Activated T-helper 1 cell treated with Interleukin-2 at 50 U/mL for 16 hours (primary cell): ENCODE measurements at places on chromosomes 2 and 18.

DNA sequence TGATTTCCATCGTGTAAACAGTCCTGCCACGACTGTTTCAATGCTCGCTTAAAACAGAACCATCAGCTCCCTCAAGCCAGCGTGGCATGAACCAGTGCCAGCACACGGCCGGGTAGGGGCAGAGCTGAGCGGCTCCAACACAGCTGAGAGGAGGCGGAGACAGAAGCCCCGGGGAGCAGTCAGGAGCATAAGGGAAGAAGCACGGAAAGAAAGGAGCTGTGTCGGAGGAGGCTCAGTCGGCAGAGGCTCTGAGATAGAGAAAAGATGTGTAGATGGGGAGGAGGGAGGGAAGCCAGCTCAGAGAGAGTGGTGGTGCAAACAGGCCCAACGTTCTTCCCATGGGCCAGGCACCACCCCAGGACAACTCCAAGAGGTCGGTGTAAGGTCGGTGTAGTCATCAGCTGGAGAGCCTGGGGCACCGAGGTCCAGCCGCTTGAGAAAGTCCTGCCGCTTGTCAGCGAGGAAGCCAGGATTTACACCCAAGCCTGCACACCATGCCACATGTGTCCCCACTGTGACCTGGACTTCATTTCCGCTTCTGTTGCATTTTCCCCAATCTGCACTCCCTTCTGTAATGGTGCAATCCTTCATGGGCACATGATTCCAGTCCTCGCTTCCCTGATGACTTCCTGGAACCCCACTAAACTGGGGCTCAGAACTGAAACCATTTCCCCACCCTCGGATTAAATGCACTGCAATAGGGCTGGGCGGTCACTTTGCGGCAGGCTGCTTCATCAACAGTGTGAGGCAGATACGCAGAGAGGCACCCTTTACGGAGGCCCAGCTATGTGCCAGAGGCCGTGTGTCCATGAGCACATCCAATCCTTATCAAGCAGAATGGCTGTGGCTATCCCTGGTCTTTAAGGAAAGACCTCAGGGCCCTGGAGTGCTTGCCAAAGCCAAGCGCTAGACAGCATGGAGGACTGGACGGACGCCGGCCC, 43.5 kb downstream of the CYP27C1 start:
- no peak for DNase-seq

- DNase-seq = no peak
These were observed 131.3 kb downstream of the MAP4K4 start for GRCh38 chr2:101828673-101829334.

- no peak for DNase-seq
These were observed 437.9 kb downstream of the TXNL1 start for GRCh38 chr18:56200381-56200911.

- no peak for DNase-seq
These were observed 241.6 kb upstream of the NT5C1B start for GRCh38 chr2:18830962-18831361.

- DNase-seq = no peak
These were observed 299.4 kb downstream of the LPIN1 start for GRCh38 chr2:12045864-12046291.

DNA sequence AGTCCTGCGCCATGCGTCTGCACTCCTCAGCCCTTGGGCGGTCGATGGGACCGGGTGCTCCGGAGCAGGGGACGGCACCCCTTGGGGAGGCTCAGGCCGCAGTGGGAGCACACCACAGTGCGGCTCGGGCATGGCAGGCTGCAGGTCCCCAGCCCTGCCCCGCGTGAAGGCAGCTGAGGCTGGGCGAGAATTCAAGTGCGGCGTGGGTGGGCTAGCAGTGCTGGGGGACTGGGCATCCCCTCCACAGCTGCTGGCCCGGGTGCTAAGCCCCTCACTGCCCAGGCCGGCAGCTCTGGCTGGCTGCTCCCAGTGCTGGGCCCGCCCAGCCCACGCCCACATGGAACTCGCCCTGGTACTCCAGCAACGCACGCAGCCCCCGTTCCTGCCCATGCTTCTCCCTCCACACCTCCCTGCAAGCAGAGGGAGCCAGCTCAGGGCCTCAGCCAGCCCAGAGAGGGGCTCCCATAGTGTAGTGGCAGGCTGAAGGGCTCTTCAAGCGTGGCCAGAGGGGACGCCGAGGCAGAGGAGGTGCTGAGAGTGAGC, 198.3 kb upstream of the CNTNAP5 start:
- DNase-seq = no peak

GRCh38 chr2:178005756-178006155, 66.8 kb downstream of the PDE11A start:
- DNase-seq = no peak

- DNase-seq = no peak
These were observed 10.9 kb downstream of the GNLY start for GRCh38 chr2:85704800-85705679.

- DNase-seq = no peak
These were observed 490.0 kb downstream of the SUCLG1 start for GRCh38 chr2:83969085-83969484.

GRCh38 chr18:3040881-3041280, 27.9 kb upstream of the LPIN2 start:
- no peak for DNase-seq

- no peak for DNase-seq
These were observed 178.0 kb upstream of the SPOPL start for GRCh38 chr2:138323382-138324067.

DNA sequence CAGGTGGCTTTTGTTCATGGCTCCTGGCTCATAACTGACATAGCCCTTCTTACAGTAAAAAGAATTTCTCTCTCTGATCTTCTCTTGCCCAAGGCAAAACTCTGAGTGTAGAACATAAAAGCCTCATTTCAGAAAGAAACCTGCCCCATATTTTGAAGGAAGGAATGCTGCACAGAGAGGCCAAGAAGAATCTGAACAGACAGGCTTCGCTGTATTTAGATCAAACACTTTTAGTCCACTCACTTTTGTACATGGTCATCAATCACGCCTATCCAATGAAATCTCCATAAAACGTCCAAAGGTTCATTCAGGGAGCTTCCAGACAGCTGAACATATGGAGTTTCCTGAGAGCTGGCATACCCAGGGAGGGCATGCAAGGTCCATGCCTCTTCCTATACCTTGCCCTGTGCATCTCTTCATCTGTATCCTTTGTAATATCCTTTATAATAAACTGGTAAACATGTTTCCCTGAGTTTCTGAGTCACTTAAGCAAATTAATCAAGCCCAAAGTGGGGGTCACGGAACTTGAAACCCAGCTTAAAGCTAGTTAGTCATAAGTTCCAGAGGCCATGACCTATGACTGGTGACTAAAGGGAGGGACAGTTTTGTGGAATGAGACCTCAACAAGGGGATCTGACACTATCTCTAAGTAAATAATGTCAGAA, 62.5 kb upstream of the TMEM247 start:
- no peak for DNase-seq

DNA sequence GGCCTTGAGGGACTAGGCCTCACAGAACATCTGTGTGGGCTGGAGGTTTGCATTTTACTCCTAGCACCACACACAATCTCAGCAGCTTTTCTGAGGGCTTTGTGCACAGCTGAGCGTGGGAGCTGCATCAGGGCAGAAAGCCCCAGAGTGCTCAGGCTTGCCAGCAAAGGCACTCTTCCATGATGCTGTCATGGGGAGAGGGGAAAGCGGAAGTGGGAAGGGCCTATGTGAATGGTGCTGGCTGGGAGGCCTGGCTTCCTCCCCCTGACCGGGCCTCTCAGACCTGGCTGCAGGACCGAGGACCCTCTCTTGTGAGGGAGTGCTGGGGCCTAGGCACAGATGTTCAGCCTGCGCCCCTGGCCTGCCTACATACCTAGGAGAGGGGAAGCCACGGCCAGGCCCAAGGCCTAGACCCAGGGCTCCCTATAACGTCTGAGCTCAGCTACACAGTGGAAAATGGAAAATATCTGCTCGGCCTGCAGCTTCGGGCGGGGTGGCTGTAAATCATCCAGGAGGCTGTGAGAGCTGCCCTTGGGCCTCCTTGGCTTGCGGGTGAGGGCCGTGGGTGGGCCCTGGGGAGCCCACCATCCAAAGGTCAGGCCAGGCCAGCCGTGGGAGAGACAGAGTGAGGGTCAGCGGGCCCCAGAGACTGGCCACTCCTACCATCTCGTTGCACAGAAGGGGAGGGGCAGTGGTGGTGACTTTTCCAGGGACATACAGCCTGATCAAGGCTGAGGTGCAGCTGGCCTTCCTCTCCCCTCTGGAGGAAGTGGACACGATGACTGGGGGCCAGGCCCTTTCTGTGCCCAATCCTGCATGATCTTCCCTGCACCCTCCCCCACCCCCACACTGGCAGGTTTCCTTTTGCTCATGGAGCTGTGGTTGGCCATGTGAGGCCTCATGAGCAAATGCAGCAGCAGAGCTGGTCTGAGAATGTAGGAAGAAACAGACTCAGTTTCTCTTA, 22.8 kb downstream of the GLI2 start:
- DNase-seq = no peak

DNA sequence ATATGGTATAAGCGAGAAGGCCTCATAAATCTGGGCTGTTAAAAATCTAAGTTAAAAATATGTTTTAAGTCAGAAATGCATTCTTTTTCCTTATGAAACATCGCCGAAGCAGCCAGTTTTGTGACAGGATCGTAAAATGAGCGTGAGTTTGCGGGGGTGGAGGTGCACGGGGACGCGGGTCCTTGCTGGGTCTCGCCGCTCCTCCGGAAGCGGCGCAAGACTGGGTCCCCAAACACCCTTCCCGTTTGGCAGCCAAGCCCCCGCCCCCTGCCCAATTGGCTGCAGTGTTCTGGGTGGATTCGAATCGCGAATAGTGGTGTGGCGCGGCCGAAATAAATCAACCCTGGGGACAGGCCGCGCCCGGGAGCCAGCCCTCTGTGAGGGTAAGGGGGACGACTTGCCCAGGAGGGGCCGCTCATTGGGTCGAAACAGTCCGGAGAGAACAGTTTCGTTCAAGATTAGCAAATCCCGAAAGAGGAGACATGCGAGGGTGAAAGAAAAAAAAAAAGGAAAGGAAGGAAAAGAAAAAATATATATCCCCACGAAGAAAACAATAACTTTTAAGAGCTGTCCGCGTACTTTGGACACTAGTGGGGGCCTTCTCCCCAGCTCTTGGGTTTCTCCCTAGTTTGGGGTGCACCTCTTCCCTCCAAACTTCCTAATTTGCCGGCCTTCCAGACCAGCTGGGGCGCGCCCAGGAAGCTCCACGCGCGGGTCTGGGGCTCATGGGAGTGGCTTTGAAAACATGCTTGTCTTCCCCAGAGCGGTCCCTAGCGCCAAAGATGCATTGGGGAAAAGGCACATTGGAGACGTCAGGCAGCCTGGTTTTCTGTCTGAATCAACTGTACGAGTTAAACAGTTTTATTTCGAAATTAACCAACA, 3.1 kb upstream of the GATA6 start:
- no peak for DNase-seq

DNA sequence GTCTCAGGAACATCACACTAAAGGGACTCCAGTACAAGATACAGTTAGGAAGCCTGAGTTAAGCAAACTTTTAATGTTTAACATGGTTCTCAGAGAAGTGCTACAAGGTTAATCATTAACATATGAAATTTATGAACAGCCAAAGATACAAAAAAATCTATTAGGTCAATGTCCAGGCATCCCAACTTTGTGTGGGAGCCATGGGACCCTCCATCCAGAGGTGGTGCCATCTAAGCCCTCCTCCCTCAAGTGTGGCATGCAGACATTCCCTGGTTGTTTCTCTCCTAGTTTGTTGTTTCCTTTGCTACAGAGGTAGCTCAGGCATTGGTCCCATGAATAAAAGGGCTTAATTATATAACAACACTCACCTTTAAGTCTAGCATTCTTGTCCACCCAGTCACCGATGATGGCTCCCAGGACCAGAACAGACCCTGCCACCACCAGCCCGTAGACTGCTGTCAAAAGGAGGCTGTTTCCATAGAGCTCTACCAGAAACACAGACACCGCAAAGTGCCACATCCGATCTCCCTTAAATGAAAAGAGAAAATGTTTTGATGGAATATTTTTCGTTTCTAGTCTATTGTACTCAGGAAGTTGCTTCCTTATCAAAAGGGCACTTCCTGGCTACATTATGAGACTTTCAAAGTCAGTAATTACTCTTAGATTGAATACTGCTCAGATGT, 5.7 kb downstream of the SLC40A1 start:
- DNase-seq = no peak

DNA sequence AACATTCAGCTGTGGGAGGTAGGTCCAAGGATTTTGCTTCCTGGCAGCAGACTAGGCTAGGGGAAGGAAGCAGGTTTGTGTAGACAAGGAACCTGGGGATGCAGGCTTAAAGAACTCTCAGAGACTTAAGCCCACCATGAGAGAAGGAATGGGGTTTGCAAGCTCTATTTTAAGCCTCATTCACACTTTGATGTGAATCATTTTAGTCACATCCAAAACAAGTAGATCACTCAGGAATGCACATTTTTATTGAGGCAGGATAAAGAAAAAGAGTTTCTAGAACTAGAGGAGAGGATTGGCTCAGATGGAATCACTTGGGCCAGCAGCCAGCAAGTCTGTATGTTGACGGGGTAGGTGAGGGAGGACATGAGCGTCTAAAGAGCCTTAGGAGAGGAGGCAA, 3.3 kb upstream of the NAPG start:
- DNase-seq = no peak

DNA sequence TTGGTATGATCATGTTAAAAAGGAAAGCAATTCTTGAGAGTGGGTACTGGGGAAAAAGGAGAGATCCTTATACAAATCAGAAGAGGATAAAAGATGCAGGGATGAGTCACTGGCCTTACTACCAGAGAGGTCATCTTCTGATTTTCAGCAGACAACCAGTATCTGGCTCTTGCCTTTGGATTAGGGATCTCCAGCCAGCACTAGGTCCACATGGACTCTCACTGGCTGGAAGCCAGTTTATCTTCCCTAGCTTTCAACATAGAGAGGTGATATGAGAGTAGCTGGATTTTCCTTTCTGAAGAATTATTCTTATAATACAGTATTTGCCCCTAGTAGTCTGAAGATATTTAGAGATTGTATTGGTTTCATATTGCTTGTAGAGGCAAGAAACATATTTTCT, 30.2 kb downstream of the CERKL start:
- DNase-seq = no peak

DNA sequence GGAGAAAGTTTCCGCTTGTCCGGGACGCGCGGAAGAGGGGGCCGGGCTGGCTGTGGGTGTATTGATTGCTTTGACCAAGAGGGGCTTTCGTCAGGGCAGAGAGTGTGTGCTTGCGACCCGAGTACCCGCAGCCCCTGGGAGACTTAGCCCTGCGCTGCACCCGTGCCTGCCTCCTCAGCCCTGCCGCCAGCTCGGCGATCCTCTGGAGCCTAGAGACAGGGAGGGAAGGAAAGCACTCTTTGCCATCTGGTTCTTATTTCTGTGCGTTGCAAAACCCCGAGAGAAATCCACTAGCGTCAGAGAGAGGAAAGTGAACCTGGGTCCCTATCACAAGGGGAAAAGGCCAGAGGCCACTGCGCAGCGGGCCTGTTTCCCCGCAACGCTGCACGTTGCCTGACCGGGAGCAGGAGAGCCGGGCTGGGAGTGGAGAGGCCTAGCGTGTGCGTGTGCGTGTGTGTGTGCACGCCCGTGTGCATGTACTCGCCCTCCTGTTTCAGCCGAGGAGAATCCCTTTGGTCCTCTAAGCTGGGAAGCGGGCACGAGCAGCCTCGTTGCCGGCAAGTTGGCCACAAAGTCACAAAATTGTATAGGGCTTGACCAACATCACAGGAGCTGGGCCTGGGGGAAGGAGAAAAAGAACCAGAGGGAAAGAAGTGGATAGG, 1.7 kb downstream of the SIX3 start:
- no peak for DNase-seq

- no peak for DNase-seq
These were observed 1.1 kb upstream of the KCTD1 start for GRCh38 chr18:26549263-26550094.
